A673 (cell line): ENCODE measurements at places on chromosomes 2 and 18. TPM values are rescaled to one million over a fixed set of nuclear protein-coding genes. Genes with fewer than 3 reads are reported as not detected.

DNA sequence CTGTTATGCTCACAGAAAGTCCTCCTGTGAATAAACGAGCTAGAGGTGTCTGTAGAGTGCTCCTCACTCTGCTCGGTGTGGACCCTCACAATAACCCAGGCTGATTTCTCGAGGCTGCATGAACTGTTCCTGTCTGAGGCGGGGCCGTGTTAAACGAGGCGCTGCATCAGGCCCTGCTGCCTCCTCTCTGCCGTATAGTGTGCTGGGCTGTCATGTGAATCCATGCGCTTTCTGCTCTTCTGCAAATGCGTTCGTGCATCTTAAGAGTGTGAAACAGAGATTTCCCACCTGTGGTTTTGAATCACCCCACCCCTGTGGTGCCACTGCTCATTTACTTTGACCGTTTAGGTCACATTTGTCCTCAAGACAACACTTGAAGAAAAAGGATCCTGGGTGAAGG, 26.2 kb downstream of the TRAF3IP1 start:
- DNase-seq: no peak

DNA sequence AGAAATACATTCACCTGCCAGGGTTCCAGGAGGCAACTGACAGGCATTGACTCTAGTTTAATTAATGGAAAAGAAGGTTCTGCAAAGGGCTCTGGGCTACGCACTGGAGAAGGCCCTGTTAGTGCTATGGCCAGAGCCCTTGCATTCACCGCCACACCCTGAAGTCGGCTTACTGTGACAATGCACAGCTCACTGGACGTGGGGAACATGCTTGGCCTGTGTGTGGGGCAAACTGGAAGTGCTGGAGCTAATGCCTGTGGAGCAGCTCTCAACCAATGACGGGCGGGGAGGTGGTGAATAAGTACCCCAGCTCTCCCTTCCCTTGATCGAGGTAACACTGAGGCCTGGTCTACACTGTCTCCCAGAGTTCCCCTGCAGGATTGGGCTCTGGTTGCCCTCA, 209.8 kb downstream of the HAUS1 start:
- DNase-seq: no peak

UGT1A3 gene
- total RNA-seq: not detected in 2 replicates

DNA sequence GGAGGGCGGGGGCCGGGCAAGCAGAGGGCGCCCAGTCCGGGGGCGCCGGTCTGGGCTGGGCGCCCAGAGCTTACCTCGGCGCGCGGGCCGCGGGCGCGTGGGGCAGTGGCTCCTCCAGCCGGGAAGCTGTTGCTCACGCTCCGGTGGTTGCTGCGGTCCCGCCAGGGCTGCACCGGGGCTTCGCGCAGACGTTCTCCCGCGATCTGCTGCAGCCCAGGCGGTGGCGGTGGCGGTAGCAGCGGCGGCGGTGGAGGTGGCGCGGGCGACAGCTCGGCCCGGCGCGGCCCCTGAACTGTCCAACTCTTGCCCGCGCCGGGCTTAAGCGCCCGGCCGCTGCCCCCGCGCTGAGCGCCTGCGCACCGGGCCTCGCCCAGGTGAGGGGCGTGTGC, 391 bp downstream of the ZNF385B start:
- no peak for DNase-seq

TLX2 gene
- not detected in 2 replicates for total RNA-seq

- no peak for DNase-seq
These were observed 21.9 kb downstream of the PELI1 start for GRCh38 chr2:64122358-64122757.

- no peak for DNase-seq
These were observed 59.2 kb downstream of the DOCK10 start for GRCh38 chr2:224982910-224983711.

DNA sequence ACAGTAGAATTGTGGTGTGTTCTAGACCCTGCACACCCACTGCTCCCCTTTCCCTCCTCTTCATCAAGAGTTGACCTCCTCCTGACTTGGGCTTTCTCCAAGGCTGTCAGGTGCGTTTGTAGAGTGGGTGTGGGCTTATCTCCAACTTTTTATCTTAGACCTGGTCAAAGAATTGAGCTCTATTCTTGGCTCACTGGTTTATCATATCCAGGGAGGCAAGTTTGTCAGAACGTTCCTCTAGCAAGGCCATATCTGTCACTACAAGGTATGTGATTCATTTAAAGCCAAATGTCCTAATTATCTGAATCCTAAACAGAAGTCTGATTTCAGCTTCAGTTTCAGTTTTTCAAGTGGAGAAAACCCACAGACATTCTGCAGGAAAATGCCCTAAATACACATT, 117.1 kb upstream of the MGAT5 start:
- no peak for DNase-seq
